Activated CD4-positive, alpha-beta T cell treated with anti-CD3 and anti-CD28 coated beads, Interleukin-2, amount 50 U/mL, for 1 hour (primary cell): ENCODE measurements at places on chromosomes 3 and 15.

DNA sequence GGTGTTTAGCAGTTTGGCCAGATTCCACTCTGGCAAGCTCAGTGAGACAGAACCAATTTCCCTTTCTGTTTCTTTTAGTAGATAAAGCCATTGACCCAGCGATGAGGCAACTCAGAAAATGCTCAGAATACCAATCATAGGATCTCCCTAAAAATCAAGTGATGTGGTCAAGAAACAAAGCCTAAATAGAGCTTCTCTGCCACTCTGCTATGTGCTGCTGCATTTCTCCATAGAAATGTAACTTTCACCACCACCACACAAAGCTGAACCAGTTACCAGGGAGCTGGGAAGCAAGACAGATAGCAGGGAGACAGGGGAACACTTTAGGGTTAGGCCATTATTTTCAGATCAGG lies 109.8 kb downstream of the RPL22L1 start:
- no peak for DNase-seq

GRCh38 chr3:134908271-134908670 lies 113.2 kb downstream of the EPHB1 start:
- DNase-seq, result no peak

DNA sequence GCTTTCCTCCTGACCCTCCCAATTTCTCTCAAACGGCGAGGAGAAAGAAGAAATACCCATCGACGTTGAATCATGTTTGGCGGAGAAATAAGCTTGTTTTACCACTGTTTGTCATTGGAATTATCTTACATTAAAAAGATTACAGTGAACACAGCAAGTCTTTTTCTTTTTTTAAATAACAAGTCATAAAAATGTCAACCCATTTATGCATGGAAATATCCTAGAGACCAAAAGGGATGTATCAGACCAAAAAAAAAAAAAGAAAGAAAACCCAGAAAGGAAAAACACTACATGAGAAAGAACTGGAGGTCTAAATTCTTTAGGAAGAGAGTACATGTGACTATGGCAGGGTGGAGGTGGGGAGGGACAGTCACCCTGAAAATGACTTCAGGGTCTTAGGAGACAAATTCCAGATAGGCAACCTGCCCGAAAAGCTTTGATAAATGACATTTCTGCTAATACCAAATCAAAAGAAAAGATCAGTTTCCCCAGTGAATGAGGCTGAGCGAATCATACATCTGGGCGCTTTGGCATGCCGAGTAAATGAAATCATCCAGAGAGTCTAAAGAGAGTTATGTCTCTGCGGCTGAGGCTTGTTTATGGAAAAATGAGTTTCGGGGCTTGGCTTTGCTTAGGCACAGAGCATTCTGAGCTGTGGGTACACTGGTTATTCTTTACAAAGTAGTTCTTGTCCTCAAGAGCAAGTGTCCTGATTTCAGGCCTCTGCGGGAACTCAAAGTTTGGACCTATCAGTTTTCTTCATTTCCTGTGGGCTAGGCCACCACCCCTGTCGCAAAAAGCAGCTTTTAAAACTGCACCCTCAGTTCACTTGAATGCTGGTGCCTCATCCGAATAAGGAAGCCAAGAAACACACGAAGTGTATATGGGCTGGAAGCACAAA lies 110.1 kb upstream of the TGFBR2 start:
- no peak for DNase-seq

- no peak for DNase-seq
These were observed 130.0 kb downstream of the ASB7 start for GRCh38 chr15:100732211-100733055.

DNA sequence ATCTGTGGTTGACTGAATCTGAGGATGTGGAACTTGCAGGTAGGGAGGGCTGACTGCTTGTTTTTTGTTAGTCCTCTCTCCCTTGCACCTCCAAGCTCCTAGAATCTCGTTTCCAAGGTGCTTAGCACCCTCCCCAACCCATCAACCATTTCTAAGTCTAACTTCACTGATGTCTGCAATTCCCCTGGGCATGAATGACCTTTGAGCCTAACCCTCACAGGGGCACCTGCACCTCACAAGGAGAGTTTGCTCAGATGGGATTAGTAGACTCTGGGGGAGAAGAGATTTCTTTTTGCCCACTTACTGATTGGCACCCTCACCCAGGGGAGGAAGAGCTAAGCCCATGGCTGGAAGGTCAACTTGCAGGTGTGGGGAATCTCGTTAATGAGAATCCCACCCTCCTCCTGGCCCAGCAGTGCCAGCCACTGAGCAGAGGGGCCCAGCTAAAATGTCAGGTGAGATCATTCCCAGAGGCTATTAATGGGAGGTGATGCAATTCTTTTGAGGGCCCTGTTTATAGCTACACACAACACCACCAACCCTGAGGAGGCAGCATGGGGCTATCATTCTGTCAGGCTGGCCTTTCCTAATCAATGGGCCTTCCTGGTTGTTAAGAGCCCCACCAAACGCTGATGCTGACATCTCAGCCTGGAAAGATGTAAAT lies 81.6 kb upstream of the HERC1 start:
- DNase-seq, result no peak

DNA sequence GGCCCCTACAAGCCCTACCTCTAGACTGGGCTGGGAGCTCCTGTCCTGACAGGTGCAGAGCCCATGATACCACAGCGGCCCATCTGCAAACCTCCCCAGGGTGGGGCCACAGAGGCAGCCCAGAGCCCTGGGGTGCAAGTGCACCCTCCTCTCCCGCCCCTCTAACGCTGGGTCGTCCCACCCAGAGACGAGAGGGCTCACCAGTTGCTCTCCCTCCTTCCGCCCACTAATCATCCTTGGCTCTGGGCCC lies 742 bp downstream of the TNK2 start:
- DNase-seq, result no peak

DNA sequence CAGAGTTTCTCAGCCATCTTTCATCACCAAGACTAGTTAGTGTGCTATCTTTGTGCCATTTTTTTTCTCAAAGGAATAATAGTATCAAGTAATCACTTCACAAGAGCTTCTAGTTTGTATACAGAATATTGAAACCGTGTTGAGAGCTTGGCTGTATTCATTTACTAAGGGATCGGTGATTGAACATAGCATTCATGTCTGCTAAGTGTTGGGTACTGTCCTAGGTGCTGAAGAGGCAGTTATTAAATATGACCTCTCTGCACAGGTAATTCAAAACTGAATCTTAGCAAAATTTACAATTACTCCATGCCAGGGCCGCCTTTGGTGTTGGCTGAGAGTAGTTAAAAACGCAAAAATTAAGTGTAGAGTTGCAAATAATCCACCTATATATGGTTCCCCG lies 355.3 kb upstream of the RORA start:
- no peak for DNase-seq
